ENCODE measurements at places on chromosomes 12 and 14.

GRCh38 chr14:88245321-88245720 lies 77.7 kb downstream of the KCNK10 start:
- DNase-seq, result peak; percentile 30

DNA sequence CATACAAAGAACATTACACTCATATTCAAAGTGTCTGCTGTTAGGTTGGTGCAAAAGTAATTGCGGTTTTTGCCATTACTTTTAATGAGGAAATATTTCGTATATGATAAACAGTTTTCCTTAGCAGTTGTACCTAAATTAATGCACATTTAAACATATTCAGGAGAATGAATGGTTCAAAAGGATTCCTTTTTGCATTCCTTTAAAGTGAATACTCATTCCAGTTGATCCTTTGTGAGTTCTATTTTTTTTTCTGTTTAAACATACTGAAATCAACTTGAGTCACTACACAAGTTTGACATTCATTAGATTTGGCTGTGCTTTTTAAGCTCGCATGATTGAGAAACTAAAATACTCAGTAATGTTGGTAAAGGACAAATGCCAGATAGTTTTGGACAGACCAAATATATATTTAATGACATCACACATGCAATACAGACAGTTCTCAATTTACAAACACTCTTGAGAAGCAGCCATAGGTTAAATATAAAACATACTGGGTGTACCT lies 13.8 kb upstream of the SLC38A2 start:
- DNase-seq, result no peak

DNA sequence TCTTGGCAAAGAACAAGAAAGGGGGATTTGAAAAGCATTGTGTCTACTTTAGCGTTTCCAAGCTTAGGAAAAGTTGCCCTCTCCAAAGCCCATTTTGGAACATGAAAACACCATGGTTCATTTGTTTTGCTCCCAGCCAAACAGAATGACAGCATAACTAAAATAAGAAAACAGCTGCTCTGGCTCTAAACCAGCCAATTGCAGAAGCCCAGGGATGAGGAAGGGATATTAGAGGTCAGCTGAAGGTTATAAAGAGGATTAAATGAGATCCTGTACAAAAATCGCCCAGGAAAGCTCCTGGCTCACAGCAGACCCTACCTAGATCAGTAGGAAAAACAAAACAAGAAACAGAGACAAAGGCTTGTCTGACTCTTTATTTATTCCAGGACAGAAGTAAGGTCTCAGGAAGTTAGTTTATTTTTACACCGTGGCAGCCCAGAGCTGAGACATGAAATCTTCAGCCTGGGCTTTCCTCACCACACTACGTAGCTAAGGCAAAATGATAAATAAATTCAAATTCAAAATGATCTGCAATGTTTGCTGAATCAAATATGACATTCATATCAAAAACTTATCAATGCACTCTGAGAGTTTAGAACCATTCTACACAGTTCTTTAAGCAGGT lies 25.9 kb downstream of the SPX start:
- no peak for DNase-seq

GRCh38 chr12:121186826-121187225 lies 23.1 kb upstream of the P2RX4 start:
- DNase-seq, result no peak

GRCh38 chr12:7142056-7142644 lies 12.0 kb downstream of the CLSTN3 start:
- peak; percentile 25 for DNase-seq

GRCh38 chr12:119998471-119999245 lies 9.6 kb downstream of the BICDL1 start:
- DNase-seq, result no peak
